Coronary artery (tissue), 2 donors: ENCODE measurements at places on chromosomes 5 and 9.

- DNase-seq, result no peak
Observed at GRCh38 chr5:17398431-17398830, 99.6 kb upstream of the TAF11L2 start.

DNA sequence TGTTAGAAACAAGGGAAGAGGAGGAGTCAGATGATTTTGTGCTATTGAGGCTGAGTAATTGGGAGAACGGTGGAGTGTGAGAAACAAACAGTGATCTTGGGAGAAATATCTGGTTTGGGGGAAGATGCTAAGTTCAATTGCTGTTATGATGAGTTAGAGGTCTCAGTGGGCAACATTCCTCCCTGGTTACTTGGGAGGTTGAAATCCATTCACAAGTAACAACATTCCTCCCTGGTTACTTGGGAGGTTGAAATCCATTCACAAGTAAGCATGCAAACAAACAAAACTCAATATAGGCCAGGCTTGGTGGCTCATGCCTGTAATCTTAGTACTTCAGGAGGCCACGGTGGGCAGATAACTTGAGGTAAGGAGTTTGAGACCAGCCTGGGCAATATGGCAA, 38.7 kb downstream of the AGXT2 start:
- no peak for DNase-seq

DNA sequence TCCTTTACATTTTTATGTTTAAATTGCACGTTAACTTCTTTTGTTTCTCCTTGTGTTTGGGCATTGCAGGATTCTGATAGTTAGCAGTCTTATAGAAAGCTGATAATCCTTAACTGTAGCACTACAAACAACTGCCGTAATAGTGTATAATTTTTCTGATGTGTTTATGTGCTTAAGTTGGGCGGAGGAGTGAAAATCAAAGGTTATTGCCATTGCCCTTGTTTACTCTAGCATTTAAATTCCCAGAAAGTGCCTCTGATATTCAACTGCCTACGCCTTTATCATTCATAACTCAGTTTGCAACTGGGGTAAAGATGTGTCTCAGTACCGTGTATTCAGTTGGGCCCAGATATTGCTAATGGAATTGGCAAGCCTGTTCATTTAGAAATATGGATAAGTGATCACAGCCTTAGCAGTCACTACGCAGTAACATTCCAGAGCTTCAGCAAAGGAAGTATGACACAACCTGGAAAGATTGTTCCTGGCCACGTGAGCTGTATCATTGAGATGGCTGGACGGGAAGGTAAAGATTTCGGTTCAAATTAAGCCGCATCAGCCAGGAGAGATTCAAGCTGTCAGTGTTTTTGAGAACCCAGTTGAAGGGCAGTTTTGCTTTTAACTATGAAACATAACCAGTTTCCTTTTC, 28.1 kb upstream of the LRRTM2 start:
- DNase-seq, result no peak

DNA sequence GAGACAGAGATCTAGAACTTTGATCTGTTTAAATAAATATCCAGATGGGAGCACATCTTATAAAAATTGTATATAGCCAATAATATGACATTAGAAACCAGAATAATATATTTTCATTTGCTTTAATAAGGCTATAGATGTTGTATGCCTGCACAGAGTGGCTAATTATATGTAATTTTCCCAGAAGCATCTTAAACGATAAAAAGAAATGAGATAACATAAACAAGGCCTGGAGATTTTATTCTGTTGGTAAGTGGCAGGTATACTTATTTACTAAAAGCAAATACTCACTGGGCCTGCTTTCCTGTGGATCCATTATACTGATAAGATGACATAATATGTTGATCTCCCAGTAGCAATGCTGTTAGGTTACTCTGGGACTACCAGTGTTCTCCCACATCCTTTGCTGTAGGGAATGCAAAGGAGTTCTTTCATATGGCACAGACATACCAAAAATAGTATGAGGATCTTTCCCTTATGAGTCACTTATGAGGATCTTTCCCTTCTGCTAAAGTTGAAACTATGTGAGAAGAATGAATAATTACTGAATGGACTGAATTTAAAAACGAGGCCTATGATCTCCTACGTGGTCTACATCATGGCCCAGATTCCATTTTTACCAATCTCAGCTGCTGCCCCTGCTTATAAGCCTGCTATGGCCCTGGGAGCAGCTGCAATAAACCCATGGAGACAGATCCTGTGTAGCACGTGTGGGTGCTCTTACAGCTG, 112.1 kb downstream of the NUDT12 start:
- DNase-seq, result no peak

GRCh38 chr5:9363449-9363848, 182.4 kb downstream of the SEMA5A start:
- DNase-seq, result no peak

DNA sequence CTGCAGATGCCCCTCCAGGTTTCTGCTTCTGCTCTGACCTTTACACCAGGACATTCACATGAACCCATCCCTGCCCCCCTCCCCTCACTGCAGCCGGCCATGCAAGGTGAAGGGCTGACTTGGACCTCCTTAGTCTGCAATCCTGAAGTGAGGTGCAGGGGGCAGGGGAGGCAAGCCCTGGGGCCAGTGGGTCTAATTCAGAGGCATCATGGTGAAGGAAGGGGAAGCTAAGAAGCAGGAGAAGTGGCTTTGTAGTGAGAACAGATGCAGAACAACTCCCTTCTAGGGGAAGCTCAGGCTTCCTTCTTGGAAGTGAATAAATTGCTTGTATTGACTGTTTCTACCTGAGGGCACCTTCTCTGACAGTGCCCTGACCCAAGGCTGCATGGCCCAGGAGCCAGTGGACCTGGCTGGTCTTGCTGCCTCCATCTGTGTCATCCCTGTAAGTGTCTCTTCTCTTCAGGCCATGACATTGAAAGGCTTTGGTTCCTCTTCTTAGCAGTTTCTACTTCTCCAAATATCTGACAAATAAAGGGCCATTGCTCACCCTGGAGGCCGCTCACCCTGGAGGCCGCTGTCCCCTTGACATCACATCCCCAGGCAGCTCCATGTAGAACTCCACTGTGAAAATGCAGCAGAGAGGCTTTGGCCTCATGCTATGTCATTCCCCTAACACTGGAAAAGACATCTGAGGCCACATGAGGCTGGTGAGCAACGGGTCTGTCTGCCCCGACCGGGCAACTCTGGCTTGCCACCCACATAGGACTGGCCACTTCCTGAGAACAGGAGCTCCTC, 55.3 kb downstream of the GADD45G start:
- DNase-seq, result no peak

DNA sequence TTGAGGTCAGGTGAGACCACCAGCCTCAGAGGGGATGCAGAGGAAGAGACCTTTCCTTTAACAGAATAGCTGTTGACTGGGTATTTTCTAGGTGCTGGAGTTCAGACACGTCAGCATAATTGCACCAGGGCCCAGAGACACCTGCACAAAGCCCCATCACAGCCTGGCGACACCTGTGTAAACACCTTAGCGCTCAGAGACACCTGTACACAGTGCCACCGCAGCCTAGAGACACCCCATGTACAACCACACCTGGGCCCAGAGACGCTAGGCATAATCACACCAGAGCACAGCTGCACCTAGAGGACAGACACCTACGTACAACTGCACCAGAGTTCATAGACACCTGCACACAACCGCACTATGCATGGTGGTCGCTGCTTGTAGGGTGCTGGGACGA, 1.0 kb downstream of the TRIP13 start:
- DNase-seq, result no peak

- no peak for DNase-seq
Observed at GRCh38 chr5:74199436-74200210, 440.9 kb downstream of the ENC1 start.

DNA sequence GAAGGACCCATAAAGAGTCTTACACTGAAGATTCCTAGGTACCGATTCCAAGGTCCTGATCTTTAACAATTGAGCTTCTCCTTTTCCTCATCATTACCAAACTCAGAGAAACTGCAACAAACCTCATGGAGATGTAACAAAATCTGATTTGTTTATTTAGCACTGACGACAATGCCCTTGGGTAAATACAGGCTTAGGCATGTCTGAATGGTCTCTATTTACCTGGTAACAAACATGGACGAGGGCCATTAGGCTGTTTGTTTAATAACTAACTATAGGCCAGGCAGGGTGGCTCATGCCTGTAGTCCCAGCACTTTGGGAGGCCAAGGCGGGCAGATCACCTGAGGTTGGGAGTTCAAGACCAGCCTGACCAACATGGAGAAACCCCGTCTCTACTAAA, 333.3 kb downstream of the AGTPBP1 start:
- DNase-seq, result no peak

GRCh38 chr5:3531320-3531986, 64.2 kb upstream of the IRX1 start:
- no peak for DNase-seq

DNA sequence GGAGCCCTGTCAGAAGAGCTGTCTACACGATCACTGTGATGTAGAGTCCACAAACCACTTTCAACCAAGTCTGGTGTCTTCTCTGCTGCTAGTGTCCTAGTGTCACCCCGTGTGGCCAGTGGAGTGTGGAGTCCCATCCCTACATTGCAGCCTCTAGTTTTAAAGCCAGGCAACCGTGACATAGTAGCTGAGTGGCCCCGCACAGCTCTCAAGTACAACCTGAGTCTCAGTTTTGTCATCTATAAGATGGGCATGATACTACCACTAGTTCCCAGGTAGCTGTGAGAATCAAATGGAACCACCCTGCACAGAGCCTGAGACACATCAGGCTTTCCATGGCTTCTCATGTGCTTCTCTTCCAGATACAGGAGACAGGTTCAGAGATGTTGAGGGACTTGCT, 43.2 kb upstream of the AKNA start:
- no peak for DNase-seq

DNA sequence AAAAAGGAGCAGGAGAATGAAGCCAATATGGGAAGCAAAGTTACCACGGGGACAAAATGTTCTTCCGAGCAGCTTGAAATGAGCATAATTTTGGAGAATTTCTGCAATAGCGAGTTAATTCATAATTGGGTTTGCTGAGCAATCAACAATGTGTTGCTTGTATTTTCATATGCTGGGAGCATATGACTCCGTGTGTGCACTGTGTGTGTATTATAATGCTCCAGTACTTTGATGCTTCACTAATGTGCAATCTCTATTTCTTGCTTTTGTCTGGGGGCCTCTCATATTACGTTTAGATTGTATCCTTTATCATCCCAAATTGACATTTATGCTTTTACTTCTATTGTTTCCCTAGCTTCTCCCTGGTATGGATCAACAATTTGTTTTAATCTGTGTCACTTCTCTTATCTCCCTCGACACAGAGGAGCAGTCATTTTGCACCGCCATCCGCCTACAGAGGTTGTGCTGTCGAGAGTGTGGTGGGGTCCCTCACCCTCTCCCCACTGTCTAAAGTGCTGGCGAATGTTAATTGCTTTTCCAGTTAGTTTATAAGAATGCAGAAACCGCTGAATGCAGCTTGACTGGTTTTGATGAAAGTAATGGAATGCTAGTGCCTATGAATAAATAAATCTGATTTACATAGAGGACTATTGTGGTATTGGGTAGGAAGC, 372.5 kb upstream of the WWC1 start:
- DNase-seq, result no peak

DNA sequence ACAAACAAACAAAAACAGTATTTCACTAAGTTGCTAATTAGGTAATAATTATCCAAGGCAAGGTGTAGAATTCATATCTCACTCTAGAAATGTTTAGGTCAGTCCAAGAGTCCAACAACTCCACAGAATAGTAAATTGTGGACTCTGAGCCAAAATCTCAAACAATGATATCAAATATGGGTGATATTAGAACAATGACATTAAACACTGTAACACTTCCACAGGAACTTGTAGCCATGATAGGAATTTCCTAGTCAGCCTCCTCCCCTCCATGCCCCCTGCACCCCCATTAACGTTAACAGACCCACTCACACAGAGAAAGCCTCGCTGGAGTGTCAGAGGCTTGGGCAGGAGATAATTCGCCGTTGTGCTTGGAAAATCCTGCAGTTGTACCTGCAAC, 305.0 kb upstream of the PIK3R1 start:
- no peak for DNase-seq

GRCh38 chr9:34079181-34079580, 30.5 kb upstream of the UBAP2 start:
- DNase-seq, result no peak

DNA sequence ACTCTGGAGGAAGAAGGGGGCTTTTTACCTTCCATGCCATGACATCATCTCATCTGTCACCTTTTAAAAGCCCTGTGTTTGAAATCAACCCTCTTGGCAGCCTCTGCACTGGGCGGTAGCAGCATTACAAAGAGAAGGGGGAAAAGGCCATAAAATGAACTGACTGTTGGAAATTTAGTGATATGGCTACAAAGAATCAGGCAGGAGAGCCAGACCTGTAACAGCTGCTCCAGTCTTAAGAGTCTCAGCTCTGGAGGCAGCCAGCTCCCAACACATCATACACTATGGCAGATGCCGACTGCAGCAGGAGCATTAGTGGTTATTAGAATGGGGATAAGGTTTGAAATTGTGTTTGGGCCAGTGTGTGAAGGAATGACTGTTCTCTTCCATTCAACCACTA, 257.5 kb downstream of the DMAC1 start:
- no peak for DNase-seq

DNA sequence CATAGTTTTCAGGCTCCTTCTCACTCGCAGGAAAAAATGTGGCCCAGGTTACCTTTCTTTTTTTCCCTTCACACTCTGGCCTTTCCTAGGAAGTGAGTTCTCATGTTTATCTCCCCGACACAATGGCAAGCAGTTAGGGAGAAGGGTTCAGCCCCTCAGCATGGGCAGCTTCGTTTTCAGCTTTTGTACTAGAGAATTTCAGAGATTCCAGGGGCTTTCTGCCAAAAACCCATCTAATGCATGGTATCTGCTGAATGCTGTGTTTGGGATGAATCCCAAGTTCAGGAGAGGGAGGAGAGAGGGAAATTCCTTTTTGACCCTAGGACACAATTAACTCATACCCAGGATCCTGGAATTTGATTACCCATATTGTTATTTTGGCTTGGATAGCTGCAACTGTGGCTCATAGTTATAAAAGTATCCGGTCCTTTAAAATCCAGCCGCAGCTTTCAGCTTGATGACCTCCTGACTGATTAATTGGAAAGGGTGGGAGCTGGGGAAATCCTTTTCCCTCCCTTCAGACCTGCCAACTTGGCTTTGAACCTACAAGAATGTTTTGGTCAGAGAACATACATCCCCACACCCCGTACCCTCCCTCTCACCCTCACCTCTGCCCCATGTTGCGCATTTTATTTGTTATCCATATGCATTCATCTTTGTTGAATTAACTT, 78.4 kb downstream of the TMEM252 start:
- DNase-seq, result no peak
